GOT3 (cell line): ENCODE measurements at places on chromosomes 3 and 15.

DNA sequence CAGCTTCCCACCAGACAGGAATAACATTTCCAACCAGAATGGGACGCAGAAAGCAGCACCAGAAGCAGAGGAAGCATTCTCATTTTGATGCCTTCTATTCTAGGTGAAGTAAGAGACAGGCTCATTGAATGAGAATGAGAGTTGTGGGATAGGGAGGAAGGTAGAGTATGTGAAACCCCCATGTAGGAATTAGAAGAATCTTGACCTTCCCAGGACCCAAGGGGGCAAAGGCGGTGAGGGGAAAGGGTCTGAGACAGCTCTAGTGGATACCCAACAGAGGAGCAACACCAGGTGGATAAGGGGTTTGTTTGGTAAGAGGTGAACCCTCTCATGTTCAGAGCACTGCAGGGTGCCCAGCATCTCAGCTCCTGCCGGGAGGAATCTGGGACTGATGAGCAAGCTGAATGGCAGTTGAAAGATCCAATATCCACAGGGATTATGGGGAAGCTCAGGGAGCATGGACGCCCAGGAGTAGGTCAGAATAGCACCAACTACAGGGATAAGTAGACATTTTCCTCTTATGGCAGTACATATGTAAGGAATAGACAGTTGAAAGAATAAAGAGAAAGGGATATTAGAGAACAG is 77.0 kb downstream of the PLCL2 start:
- no peak for DNase-seq

DNA sequence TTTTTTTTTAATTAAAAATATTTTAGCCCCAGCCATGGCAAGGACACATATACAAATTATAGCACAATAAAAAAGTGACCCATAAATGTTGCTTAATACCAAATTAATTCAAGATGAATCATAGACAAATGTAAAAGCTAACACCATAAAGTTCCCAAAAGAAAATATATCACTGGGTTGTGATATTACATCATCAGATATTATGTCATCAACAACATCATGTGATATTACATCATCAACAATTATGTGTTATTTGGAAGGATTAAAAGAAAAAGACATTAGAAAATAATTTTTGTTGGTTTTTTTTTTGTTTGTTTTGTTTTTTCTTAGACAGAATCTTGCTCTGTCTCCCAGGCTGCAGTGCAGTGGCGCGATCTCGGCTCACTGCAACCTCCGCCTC is 34.5 kb upstream of the ABHD10 start:
- DNase-seq: no peak

GRCh38 chr3:127263586-127264231 is 24.1 kb downstream of the PRR20G start:
- no peak for DNase-seq

DNA sequence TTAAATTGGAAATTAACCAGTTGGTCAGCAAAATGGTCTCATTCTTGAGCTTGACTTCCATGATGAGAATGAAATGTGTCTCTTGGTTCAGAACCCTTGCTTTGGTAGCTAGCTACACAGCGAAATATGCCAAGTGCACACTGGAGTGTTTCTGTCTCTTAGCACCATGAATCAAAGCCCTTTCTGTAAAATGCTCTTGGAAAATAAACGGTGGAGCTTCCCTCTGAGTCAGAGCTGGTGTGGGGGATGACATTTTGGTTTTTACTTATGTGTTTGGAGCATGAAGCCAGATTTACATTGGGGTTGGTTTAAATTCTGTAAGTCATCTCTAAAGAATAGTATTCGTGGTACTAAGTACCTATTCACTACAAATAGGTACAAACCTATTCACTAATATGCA is 85.1 kb upstream of the NANOGP8 start:
- DNase-seq: no peak
